Anterior cingulate cortex (tissue), 58 donors: ENCODE measurements at places on chromosomes 6 and 20.

- no peak for DNase-seq
These were observed 9.9 kb downstream of the ANKRD66 start for GRCh38 chr6:46756469-46757213.

GRCh38 chr6:5453546-5453945 lies 192.2 kb downstream of the FARS2 start:
- no peak for DNase-seq

DNA sequence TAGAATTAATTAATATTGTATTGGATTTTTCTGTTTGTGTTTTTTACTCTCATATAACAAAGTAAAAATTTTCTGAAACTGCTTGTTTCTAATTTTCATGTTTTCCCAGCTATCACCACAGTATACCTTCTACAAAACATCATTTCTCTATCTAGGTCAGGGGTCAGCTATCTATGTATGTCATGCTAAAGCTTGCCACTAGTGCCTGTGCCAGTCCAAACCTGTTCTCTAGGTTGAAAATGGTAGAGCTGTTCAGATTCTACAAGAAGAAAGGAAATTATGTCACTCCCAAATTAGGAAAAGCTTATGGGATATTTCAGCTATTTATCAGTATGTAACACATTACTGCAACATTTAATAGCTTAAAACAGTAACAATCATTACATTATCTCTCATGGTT lies 5.8 kb upstream of the ME1 start:
- DNase-seq = no peak

DNA sequence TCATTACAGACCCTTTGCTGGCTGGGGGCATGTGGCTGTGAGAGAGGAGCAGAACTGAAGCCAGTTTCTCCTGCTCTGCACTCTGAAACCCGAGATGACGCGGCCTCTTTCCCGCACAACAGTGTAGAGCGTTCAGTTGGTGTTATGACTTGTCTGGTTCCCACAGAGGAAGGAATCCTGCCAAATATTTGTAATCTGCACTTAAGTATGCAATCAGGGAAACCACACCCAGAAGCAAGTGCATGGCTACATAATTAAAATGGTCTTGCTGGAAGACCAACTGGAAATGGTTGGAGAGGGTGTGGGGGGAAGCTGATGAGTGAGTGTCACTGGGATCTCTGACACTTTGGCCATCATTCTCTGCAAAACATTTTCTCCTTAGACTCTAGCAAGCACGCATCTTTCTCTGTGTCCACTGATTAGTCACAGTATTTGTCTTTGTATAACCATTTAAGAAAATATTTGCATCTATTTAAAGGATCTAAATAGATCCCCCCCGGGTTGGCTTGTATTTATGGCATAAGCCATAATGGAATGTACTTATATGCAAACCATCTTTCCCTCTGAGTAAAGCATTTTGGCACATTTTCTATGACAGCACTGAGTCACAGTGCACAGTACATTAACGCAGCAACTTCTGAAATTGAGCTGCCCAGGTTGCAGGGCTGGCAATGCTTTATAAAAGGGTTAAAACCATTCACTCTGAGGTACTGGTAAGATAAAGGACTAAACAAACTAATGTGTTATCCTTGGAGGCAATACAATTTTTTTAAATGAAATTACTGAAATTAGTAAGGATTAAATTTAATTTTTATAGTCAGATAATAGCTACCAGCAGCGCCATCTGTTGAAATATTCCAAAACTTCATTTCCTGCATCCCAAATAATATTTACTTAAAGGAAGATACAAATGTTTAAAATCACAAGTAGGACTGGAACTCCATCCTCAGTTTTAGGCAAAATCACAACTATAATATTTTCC lies 76.7 kb downstream of the FOXC1 start:
- no peak for DNase-seq

DNA sequence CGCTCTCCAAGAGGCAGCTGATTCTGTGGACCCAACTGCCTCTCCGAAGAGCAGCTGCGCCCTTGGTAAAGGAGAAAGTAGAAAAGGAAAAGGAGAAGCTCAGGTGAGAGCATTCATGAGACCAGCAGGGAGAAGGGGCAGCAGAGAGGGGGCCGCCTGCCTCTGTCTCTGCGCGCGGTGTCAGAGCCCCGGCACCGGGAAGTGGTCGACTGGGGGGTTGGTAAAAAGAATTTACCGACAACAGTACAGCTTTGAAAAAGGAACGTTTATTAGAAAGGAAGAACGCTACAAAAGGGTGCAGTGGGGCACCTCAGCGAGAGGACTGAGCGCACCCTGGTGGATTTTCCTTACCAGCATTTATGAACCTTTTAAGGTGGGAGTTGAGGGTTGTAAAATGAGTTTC lies 61.9 kb downstream of the GPR6 start:
- DNase-seq = no peak

GRCh38 chr6:35895560-35895959 lies 25.3 kb downstream of the SRPK1 start:
- DNase-seq = no peak

- DNase-seq = no peak
These were observed 43.2 kb downstream of the PHIP start for GRCh38 chr6:79034865-79035264.

DNA sequence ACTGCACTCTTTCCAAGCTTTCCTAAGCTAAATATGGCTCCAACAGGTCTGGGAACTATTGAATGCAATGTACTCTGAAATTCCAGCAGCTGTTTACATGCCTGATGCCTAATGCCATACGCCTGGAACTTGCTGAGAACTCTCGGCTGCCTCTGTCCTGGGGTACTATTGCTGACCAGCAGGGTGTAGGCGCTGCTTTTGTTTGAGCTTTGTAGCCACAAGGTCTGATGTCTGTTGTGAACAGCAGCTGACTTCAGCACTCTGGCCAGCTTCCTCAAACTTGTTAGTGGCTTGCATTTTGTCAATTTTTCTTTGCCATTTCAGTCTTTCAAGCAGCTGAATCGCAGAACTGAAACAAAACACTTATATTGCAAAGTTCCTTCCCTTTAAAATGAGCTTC lies 26.7 kb downstream of the SAYSD1 start:
- no peak for DNase-seq

- DNase-seq = no peak
These were observed 60.9 kb upstream of the MAP7 start for GRCh38 chr6:136611133-136611532.
